Fibroblast of skin of left quadriceps (primary cell): ENCODE measurements at places on chromosomes 11 and 22.

DNA sequence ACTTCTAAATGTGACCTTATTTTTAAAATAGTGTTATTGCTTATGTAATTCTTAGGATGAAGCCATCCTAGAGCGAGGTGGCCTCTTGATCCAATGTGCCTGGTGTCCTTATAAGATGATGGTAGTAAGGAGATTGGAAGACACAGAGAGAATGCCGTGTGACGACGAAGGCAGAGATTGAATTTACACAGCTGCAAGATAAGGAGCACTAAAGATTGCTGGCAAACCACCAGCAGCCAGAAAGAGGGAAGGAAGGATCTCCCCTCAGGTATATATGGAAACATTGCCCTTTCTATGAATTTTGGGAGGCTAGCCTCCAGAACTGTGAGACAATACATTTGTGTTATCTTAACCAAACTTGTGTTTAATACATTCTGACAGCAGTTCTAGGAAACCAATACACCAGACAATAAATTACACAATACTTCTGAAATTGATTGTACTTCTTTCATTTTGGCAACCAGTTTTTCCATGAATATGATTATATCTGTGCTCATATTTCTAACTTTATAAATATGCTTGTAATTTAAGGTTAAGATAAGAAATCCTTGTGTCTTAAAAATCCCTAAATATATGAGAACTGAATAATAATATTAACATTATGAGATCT lies 86.3 kb upstream of the VPREB1 start:
- DNase-seq = no peak

DNA sequence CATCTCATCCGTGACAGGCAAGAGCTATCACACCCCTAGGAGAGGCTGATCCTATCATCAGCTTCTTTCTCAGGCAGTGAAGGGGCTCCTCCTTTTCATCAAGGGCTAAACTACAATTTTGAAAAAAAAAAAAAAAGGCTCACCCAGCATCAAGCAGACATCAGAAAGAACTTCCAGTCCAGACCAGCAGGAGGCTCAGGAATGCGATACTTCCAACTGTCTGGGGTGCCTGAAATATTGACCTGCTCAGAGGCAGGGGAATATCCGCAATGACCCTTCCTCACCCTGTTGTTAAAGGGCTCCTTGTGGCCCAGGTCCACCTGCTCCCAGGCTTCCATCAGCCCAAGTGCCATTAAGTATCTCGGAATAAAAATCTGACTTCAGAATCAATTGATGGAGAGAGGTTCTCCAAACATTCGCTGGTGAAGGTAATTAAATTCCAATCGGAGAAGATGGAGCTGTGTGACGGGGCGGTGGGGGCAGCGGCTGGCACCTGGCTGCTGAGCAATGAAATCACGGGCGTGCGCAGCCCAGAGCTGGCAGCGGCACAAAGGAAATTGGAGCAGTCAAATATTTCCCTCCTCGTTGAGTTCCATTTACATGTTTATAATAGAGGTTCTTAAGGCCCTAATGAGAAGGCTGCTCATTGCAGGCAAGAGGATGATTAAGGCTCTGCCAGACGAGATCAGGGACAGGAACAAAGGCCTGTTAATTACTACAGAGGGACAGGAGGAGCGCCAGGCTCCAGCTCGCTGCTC lies 69.0 kb upstream of the THY1 start:
- no peak for DNase-seq

- no peak for DNase-seq
Observed at GRCh38 chr22:32672542-32672941, 129.0 kb upstream of the TIMP3 start.

- DNase-seq = no peak
Observed at GRCh38 chr11:105609341-105609781, 512 bp upstream of the GRIA4 start.

GRCh38 chr11:124778281-124778680 lies 16.2 kb upstream of the ESAM start:
- DNase-seq = no peak

DNA sequence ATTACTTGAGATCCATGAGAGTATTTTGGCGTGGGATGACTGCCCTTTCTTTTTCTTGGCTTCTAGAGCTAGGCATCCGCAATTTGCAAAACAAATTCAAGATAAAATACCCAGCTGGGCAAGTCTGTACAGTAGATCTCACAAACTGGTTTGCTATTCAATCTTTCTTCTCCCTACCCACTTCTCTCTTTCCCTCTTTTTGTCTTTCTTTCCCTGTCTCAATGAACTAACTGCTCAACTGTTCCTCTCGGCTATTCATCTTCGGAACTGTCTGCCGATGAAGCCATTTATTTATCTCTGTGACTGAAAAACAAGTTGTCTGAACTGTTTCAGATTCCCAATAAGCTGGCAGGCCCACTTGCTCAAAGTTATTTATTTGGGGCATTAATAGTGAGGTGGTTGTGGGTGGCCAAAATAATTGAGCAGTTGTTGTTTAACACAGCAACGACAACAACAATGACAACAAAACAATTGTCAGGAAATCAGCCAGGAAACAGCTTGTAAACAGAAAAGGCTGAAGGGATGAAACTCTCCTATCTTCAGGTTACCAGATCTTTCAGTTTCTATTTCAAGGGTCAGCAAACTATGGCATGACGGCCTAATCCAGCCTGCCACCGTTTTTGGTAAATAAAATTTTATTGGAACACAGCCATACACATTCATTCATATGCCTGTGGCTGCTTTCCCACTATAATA lies 76.0 kb upstream of the MTMR2 start:
- DNase-seq = no peak

DNA sequence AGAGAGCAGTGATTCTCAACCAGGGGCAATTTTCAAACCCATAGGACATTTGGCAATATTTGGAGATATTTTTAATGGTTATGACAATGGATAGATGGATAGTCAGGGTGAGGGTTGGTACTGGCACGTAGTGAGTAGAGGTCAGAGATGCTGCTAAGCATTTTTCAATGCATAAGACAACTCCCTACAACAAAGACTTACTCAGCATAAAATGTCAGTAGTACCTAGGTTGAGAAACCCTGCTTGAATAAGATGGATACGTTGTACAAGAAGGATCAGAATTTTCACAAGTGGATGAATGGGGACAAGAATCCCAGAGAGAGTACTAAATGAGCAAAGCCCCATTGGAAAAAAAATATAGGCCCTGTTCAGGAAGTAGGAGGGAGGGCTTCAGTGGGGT lies 11.9 kb upstream of the LIN7C start:
- DNase-seq = no peak

GRCh38 chr22:28773461-28773867 lies 969 bp downstream of the CCDC117 start:
- no peak for DNase-seq

GRCh38 chr22:46661221-46661851 lies 41.1 kb downstream of the GRAMD4 start:
- no peak for DNase-seq

- DNase-seq = no peak
Observed at GRCh38 chr11:133337193-133337592, 195.1 kb downstream of the OPCML start.

DNA sequence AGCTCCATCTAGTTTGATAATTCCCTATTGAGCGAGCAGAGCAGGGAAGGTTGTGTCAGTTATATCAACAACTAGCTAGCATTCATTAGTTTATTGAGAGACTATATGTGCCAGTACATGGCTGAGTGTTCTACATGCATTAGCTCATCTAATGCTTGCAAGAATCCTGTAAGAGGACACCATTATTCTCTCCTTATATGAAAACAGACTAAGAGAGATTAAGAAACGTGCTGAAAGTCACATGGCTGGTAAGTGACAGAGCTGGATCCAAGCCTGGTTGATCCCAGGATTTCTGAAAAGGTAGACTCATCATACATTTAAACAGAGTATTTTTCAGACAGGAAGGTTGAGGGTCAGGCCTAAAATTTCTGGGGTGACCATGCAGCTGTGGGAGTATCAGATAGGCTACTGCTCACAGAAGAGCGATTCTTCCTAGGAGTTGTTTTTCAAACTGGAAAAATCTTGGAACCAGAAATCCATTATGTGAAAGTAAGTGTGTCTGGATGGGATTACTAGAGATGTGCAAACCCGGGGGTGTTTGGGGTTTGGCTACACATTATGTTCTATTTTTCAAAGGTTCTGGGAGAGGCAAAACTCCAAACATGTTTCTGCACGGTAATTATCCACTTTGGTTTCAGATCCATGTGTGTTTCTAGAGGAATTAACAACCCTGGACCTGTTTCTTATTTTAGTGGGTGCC lies 213.3 kb downstream of the FAM76B start:
- DNase-seq = no peak

GRCh38 chr11:131195661-131196517 lies 174.5 kb upstream of the NTM start:
- peak; percentile 42 for DNase-seq

GRCh38 chr11:88102598-88102934 lies 72.7 kb downstream of the RAB38 start:
- no peak for DNase-seq

DNA sequence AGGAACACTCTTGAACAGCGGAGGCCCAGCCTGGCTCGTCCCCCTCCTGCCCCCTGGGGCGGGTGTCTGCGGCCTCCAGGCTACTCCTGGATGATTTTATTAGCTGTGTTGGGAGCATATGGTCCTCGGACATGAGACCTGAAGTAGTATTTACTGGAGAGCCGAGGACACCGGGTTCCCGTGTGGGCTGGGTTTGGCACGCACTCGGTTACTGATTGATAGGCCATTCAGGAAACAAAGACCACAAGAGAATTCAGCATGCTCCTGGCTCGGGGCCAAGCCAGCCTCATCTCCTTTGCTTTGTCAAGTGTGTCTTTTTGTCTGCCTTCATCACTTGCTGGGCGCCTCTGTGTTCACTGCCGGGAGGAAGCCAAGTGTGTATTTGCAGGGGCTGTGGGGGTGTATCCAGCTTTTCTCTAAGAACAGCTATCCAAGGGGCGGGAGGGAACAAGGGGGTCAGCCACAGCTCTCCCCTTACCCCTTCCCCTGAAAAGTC lies 9.7 kb downstream of the FXYD2 start:
- DNase-seq = peak; percentile 19

GRCh38 chr11:75147875-75148263 lies 3.0 kb upstream of the SLCO2B1 start:
- DNase-seq = no peak

DNA sequence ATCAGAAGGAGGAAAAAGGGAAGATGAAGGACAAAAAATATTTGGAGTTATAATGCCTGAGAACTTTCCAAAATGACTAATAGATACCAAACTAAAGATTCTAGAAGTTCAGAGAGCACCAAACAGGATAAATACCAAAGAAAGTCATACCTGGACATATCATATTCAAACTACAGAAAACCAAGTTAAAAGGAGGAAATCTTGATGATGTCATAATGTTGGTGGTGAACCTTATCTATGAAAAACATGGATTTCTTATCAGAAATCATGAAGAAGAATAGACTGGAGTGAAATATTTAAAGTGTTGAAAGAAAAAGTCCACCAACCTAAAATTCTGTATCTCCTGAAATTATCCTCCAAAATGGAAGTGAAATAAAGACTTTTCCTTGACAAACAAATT lies 389.2 kb downstream of the JRKL start:
- DNase-seq = no peak

GRCh38 chr11:72935700-72936099 lies 121.5 kb downstream of the ATG16L2 start:
- no peak for DNase-seq

DNA sequence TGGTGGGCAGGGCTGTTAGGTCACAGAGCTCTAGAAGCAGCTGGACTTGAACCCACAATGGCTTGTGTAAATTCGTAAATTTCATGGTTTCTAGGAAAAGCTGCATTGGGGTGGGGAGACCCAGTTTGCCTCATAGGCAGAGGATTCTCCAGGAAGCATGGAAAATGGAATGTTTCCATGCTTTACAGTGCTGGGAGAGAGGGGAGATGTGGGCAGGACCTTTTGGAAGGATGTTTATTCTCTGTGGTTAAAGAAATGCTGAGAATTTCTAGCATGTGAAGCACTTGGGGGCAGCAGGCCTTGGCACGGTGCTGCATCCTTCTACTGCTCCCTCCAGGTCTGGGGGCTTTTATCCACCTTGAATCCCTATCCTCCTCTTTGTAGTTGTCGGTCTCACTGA lies 46.3 kb downstream of the TRAF6 start:
- DNase-seq = peak; percentile 29

GRCh38 chr11:27319072-27319471 lies 43.9 kb downstream of the CCDC34 start:
- no peak for DNase-seq

- no peak for DNase-seq
Observed at GRCh38 chr11:36427079-36427478, 83.0 kb downstream of the TRAF6 start.

DNA sequence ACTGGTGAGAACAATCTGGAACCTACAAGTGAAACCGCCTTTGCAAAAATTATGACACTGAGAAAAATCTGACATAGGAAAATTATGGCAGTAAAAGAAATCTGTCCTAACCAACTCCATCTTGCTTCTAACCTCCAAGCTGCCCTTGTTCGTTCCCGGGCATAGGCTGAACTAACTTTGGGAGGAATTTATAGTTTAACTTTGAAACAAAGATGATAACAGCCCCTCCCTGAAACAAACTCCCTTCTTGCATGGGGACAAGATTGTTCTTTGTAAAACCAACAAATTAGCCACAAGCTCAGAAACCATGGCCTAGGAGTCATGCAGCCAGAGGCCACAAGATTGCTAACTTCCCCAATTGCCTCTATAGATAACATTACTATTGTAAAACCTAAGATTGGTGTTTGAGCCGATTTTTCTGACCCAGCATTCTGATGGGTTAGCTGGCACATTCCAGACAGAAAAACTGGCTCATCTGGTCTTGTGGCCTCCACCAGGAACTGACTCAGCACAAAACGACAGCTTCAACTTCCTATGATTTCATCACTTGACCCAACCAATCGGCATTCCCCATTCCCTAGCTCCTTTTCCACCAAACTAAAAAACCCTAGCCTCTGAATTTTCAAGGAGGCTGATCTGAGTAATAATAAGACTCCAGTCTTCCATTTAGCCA lies 3.6 kb upstream of the CCDC81 start:
- DNase-seq = no peak

GRCh38 chr11:3947061-3947460 lies 91.6 kb downstream of the STIM1 start:
- no peak for DNase-seq

- DNase-seq = no peak
Observed at GRCh38 chr11:69912161-69912910, 93.1 kb upstream of the FGF3 start.

GRCh38 chr11:35061516-35062440 lies 77.2 kb upstream of the CD44 start:
- no peak for DNase-seq

GRCh38 chr11:70046089-70046488 lies 32.0 kb upstream of the ANO1 start:
- DNase-seq = no peak

GRCh38 chr11:115720602-115721245 lies 216.5 kb upstream of the CADM1 start:
- DNase-seq = no peak

GRCh38 chr22:20549232-20549841 lies 41.9 kb downstream of the MED15 start:
- DNase-seq = no peak

DNA sequence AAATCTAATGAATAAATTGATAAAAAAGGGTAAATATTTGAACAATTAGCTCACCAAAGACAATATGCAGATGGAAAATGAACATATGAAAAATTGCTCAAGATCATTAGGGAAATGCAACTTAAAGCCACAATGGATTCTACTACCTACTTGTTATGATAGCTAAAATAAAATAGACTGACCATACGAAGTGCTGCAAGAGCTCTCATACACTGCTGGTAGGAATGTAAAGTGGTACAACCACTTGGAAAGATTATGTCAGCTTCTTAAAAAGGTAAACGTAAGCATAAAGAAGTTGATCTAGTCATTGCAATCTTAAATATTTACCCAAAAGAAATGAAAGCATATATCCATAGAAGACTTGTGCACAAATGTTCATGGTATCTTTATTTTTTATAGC lies 504.2 kb upstream of the ARHGAP42 start:
- no peak for DNase-seq
